ENCODE measurements at places on chromosomes 6 and 20. TPM values are rescaled to one million over a fixed set of nuclear protein-coding genes. Genes with fewer than 3 reads are reported as not detected.
A peak's percentile ranks its signal among the peaks of the same experiment; 100 is the strongest.

- DNase-seq = no peak
These were observed 63.5 kb upstream of the E2F3 start for GRCh38 chr6:20338156-20338555.

- DNase-seq = no peak
These were observed 287.6 kb upstream of the SOX4 start for GRCh38 chr6:21305893-21306332.

DEF6 gene
- total RNA-seq = 28.0 TPM

DNA sequence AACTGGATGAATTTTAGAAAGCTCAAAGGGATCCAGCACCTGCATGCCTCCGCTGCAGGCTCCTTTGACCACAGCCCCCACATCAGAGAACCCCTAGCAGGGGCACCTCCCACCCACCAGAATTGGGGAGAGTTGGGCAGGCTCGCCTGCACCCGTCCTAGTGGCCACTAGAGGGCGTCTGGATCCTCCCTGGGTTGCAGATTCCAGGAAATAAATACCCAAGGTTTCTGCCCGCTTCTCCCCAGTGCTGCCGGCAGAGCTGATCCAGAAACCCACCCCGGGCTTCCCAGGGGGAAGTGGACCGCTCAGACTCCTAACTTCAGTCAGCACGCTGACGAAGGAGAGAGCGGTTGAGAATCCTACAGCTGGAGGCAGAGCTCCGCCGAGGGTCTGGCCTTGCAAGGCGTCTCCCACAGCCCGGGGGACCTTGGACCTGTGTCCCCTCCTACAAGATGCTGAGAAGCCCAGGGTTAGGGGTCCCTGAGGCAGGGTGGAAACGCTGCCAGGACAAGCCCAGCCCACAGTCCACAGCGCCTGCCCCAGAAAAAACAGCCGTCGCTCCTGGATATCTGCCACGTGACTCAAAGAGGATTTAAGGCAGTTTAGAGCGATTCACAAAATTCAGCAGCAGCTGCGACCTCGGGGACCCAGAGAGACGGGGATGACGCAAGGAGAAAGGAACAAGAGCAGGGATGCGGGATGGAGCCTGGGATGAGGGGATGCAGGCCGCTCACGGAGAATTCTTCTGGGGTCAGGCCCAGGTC lies 32.6 kb upstream of the PHACTR3 start:
- no peak for DNase-seq

- peak; percentile 75 for DNase-seq
These were observed 152.7 kb downstream of the DLL1 start for GRCh38 chr6:170137911-170138910.

- DNase-seq = no peak
These were observed 115.2 kb upstream of the HMGCLL1 start for GRCh38 chr6:55694148-55694547.

- DNase-seq = no peak
These were observed 101.6 kb downstream of the LINC00237 start for GRCh38 chr20:21004386-21005076.

ADGRF1 gene
- 0.42 TPM for total RNA-seq

DNA sequence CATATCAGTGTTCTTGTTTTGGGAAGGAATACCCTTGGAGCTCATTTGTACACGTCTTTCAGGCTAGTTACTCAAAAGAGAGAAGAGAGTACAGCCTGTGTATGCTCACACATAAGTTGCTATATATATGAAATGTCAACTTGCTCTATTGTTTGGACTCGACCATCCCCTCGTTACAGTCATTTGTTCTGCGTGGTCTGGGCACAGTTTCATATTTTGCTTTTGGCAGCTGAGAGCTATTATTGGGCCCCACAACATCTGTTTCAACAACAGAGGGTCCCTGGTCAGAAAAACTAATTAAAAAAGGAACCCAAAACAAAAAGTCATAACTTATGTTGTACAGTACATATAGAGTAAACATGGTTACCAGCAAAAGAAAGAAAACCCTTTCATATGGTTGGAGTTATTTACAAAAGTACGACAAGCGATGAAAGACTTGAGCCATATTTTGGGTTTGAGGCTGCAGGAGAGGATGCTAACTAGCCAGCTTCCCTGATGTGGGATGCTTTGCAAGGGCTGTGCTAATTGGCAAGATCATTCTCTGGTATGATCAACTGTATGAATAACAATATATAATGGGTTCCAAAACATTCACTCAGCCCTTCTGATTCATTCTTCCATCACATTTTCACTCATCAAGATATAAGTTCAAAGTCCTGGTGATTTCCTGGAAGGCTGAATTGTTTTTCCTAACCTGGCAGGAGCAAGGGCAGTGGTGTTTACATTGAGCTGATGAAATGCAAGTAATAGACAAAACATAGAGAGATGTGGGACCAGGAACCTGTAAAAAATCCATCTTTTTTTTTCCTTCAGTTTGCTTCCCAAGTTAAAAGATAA lies 137.9 kb downstream of the RPS12 start:
- no peak for DNase-seq

GRCh38 chr6:155340464-155341129 lies 26.3 kb upstream of the TFB1M start:
- DNase-seq = no peak

KCNK15 gene
- total RNA-seq = 0.57 TPM

- DNase-seq = no peak
These were observed 40.1 kb upstream of the AKIRIN2 start for GRCh38 chr6:87742106-87742505.

- DNase-seq = no peak
These were observed 4.9 kb upstream of the SLC24A3 start for GRCh38 chr20:19207541-19207940.

DZANK1 gene
- total RNA-seq = 1.7 TPM

FBXO5 gene
- total RNA-seq = 3.5 TPM

DNA sequence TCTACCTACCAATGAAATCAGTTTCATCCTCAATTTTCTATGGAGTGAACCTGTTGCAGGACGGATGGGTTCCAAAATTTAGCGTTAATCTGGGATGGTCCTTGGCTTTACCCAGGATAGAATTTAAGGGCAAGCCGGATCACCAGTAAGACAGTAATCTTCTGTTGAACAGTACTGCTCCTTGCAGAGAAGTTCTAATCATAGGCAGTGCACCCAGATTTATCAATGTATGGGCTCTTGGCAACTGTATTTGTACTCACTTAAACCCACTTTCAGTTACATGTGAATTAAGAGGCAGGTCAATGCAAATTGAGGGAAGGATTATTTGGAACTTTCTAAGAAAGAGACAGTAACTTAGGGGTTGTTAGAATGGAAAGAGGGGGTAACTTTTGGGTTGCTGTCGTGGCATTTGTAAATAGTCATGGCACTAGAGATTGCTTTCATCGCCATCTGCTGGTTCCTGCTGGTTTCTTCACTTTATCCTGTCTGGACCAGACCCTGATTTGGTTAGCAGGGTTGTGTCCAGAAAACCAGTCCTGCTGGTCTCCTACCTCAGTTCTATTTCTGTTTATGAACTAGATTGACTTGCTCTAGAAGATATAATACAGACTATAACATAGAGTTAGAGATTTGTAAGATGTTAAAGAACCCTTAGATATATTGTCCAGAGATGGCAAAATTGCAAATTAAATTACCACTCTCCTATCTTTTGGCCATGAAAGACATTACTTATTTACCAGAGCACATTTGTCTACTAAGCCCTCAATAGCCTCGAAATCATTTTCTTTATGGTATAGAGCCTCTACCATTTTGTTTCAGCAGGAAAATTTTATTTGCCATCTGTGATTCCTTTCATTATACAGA lies 646.3 kb downstream of the UTRN start:
- DNase-seq = no peak

Measured in suprapubic skin (tissue), 4 donors.